ENCODE measurements at places on chromosomes 1 and 21. TPM values are rescaled to one million over a fixed set of nuclear protein-coding genes. Genes with fewer than 3 reads are reported as not detected.

DNA sequence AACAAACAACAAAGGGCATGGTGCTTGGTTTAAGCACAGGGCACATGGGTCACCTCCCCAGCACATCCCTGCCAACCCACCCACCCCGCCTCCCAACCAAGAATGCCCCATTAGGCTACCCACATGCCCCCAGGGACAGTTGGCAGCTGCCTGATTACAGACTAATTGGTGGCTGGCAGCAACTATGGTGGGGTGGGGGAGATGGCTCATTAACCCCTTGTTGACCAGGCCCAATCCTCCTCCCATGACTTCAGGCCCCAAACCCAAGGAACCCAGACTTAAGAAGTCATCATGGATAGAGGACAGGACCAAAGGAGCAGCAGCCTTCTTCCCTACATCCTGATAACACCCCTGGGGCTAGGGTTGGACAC lies 1.3 kb downstream of the RIMS3 start:
- no peaks in the 10 kb centered on the region for H3K36me3 ChIP-seq
- H3K27ac ChIP-seq = no peak overlapping the region
- H3K27me3 ChIP-seq = peaks cover 3% of the 10 kb centered on the region
- DNase-seq = no peak

GRCh38 chr21:28252928-28253327 lies 739.7 kb downstream of the LTN1 start:
- no peak overlapping the region for H3K4me3 ChIP-seq
- no peaks in the 10 kb centered on the region for H3K27me3 ChIP-seq
- H3K4me1 ChIP-seq = peaks cover 25% of the 10 kb centered on the region
- DNase-seq = no peak

DNA sequence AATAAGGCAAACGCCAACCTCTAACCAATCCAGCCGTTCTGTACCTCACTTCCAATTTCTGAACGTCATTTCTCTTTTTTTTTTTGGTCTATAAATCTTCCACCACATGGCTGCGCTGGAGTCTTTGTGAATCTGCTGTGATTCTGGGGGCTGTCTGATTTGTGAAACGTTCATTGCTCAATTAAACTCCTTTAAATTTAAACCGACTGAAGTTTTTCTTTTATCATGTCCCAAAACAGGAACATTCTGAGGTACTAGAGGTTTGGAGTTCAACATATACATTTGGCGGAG lies 65.5 kb upstream of the BACH1 start:
- H3K27me3 ChIP-seq = no peaks in the 10 kb centered on the region
- H3K4me1 ChIP-seq = peaks cover 6% of the 10 kb centered on the region
- peak overlapping the region; percentile 88 for H3K27ac ChIP-seq

- H3K4me3 ChIP-seq = no peak overlapping the region
- peaks cover 8% of the 10 kb centered on the region for H3K4me1 ChIP-seq
Observed at GRCh38 chr1:87918398-87918797, 589.7 kb downstream of the LMO4 start.

- H3K27ac ChIP-seq = peak overlapping the region; percentile 10
- H3K4me3 ChIP-seq = no peak overlapping the region
- peaks cover 29% of the 10 kb centered on the region for H3K4me1 ChIP-seq
- peaks cover 14% of the 10 kb centered on the region for H3K36me3 ChIP-seq
- no peak for DNase-seq
- H3K27me3 ChIP-seq = no peaks in the 10 kb centered on the region
Observed at GRCh38 chr1:10074059-10074851, 41.5 kb downstream of the UBE4B start.

DNA sequence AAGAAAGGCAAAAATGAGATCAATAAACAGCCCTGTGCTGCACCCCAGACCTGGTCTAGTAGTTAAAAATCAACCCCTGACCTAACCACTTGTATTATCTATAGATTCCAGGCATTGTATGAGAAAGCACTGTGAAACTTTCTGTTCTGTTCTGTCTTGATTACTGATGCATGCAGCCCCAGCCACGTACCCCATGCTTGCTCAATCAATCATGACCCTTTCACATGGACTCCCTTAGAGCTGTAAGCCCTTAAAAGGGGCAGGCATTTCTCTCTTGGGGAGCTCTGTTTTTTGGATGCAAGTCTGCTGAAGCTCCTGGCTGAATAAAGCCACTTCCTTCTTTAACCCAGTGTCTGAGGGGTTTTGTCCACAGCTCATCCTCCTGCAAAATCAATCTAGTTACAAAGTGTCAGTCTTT lies 24.2 kb upstream of the CD34 start:
- no peaks in the 10 kb centered on the region for H3K36me3 ChIP-seq
- H3K4me3 ChIP-seq = no peak overlapping the region
- peaks cover 13% of the 10 kb centered on the region for H3K27me3 ChIP-seq
- no peak for DNase-seq
- H3K4me1 ChIP-seq = no peaks in the 10 kb centered on the region
- H3K27ac ChIP-seq = no peak overlapping the region

The C1orf94 gene
- total RNA-seq = not detected

DNA sequence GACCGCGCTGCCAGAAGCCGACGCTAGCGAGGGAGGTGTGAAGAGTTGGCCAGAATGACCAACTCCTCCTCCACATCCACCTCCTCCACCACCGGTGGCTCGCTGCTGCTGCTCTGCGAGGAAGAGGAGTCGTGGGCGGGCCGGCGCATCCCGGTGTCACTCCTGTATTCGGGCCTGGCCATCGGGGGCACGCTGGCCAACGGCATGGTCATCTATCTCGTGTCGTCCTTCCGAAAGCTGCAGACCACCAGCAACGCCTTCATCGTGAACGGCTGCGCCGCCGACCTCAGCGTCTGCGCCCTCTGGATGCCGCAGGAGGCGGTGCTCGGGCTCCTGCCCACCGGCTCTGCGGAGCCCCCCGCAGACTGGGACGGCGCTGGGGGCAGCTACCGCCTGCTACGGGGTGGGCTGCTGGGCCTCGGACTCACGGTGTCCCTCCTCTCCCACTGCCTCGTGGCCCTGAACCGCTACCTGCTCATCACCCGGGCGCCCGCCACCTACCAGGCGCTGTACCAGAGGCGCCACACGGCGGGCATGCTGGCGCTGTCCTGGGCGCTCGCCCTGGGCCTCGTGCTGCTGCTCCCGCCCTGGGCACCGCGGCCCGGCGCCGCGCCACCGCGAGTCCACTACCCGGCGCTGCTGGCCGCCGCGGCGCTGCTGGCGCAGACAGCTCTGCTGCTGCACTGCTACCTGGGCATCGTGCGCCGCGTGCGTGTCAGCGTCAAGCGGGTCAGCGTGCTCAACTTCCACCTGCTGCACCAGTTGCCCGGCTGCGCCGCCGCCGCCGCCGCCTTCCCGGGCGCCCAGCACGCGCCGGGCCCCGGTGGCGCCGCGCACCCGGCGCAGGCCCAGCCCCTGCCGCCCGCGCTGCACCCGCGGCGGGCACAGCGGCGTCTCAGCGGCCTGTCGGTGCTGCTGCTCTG lies 1.2 kb downstream of the GPR88 start:
- DNase-seq = no peak
- no peaks in the 10 kb centered on the region for H3K36me3 ChIP-seq
- H3K4me3 ChIP-seq = peak overlapping the region; percentile 80
- peaks cover 88% of the 10 kb centered on the region for H3K27me3 ChIP-seq

GRCh38 chr1:2535455-2535854 lies 5.4 kb upstream of the HES5 start:
- peaks cover 10% of the 10 kb centered on the region for H3K4me1 ChIP-seq
- H3K27me3 ChIP-seq = peaks cover 40% of the 10 kb centered on the region
- DNase-seq = no peak
- no peaks in the 10 kb centered on the region for H3K36me3 ChIP-seq
- H3K4me3 ChIP-seq = no peak overlapping the region

The C4BPA gene
- total RNA-seq = 0.87 TPM

The CSMD2 gene
- 1.8 TPM for total RNA-seq

GRCh38 chr1:221289103-221289502 lies 409.9 kb downstream of the HLX start:
- peaks cover 15% of the 10 kb centered on the region for H3K4me1 ChIP-seq
- DNase-seq = no peak
- H3K4me3 ChIP-seq = no peak overlapping the region

The CYP4A22 gene
- not detected for total RNA-seq

The ETV3L gene
- total RNA-seq = not detected
